ENCODE measurements at places on chromosomes 5 and 9.

GRCh38 chr5:118806571-118806970 lies 181.8 kb downstream of the DTWD2 start:
- DNase-seq, result no peak

DNA sequence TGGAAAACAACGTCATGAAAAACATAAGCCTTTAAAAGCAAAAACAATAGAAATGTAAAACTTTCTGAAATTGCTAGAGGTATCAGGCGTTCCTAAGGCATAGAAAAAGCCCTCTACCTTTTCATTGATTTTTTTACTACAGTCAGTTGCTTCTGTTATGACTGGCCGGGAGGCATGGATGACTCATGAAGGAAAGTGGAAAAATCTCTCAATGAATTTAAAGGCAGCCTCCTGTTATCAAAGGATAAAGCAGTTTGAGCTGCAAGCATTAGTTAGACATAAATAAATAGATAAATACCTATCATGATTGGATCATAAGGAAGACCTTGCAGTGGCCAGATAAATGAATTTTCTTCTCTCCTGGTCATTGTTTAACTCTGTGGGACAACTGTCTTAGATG lies 281.6 kb downstream of the MAST4 start:
- no peak for DNase-seq

- no peak for DNase-seq
Measured at GRCh38 chr5:71769287-71769686, 50.2 kb downstream of the CARTPT start.

DNA sequence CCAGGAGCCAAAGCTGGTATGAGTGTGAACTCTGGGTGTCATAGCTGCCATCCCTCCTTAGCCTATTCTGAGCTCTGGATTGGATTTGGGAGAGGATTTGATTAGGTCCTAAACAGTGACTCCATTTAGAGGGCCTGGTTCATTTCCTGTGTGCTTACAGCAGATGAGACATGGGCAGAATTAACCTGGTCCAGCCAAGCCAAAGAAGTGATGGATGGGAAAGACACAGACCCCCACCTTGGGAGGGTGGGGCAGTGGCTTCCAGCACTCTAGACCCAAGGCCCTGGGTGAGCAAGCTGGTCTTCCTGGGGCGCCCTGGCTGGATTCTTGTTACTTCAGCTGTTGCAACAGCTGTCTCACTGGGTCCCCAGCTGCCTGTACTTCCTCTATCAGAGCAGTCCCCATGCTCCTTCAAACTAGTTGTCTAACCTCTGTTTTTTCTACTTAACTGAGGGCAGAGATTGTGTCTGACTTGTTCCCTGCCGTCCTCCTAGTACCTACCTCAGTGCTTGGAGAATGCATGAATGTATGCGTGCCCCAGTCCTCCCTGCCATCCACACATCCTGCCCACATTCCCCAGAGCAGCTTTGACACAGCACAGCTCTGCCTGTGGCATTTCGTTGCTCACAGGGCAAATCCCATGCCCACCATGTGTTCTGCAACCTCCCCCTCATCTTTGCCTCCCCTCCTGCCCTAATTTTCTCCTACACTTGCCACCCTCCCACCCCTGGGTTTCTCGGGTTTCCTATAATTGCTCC lies 115.9 kb downstream of the RGS3 start:
- DNase-seq, result no peak

- peak; percentile 20 for DNase-seq
Measured at GRCh38 chr5:34486160-34486848, 169.8 kb upstream of the RAI14 start.
